ENCODE measurements at places on chromosomes 11 and 22.

GRCh38 chr11:60077981-60078380, 10.5 kb upstream of the MS4A2 start:
- no peak for DNase-seq

DNA sequence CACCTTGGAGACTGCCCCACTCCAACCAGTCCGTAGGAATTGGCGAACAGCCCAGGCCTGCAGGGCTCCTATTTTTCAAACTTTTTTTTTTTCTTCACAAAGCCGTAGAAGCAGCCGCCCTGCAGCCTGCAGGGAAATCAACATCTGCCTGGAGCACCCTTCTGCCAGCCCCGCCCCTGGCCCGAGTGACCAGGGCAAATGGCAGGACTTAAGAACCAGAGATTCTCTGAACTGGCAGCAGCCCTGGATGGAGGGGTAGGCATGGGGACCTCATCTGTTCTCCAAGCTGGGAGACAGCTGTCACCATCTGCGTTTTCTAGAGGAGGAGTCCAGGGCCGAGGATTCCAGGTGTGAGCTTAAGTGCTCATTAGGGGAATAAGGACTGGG, 5.6 kb downstream of the SCN2B start:
- DNase-seq = no peak

DNA sequence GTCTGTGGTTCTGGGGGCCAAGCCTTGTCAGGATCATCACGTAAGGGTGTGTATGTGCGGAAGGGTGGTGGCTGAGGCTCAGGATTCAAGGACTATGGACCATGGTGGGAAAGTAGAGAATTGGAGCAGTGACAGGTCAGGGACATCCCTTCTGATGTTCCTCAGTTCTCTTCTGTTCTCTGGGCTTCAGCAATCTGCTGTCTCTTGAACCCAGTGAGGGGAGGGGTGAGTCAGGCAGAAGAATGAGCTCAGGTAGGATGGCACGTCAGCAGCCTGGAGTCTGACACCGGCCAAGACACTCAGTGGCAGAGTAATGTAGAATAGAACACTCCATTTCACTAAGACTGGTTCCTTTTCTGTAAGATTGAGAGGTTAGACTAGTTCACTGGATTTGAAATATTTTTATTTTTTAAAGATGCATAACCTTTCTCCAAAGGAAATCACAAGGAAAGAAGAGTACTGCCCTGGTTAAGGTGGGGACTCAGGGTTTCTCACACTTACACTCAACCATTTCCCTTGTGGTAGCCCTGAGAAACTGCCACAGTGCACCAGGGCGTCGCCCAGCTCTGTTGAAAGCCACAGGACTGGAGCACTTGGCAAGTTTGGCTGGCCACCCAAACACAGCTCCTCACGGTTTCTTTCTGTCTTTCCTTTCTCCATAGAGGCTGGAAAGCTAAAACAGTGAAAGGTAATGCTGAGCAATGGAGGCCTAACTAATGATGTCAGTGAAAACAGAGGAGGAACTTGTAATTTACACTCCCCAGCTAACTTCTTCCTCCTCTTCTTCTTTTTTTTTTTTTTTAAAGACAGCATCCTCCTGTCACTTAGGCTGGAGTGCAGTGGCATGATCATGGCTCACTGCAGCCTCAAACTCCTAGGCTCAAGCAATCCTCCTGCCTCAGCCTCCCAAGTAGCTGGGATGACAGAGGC, 23.1 kb upstream of the MICAL2 start:
- DNase-seq = peak; percentile 24

DNA sequence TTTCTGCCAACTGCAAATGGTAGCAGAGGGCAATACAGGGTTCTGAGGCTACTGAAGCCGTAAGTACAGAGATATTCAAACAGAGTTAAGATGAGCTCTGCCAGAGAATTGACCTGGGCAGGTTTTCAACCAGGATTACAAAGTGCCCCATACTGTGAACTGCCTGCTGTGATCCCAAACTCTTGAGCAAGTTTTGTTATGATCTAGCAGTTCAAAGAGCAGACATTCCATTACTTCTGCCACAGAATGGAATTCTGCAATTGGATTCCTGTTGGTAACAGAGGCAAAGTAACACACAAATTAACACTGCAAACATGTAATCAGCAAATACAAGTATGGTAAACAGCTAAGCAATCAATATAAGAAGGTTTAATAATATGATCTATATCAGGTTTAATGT, 31.2 kb downstream of the ALG9 start:
- DNase-seq = no peak

GRCh38 chr11:43837879-43838278, 42.8 kb upstream of the ALKBH3 start:
- no peak for DNase-seq

DNA sequence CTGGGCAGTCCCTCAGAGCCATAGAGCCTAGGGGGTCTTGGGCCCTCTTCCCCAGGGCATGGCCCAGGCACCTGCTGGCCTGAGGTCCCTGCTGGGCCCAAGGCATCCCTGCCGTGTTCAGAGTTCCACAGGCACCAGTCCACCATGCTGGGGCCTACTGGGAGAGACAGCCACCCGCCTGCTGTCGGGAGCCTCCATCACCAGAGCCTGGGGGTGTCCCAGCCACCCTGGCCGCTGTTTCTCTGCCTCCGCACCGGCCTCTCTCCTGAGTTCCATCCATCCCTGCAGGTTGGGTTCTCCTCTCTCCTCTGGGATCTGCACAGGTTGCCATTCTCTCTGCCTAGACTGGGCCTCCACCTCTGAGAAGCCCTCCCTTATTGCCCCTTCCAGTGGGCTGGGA, 68.6 kb downstream of the KCNQ1 start:
- DNase-seq = no peak

- DNase-seq = no peak
These were observed 6.5 kb downstream of the ASPHD2 start for GRCh38 chr22:26435327-26436093.

DNA sequence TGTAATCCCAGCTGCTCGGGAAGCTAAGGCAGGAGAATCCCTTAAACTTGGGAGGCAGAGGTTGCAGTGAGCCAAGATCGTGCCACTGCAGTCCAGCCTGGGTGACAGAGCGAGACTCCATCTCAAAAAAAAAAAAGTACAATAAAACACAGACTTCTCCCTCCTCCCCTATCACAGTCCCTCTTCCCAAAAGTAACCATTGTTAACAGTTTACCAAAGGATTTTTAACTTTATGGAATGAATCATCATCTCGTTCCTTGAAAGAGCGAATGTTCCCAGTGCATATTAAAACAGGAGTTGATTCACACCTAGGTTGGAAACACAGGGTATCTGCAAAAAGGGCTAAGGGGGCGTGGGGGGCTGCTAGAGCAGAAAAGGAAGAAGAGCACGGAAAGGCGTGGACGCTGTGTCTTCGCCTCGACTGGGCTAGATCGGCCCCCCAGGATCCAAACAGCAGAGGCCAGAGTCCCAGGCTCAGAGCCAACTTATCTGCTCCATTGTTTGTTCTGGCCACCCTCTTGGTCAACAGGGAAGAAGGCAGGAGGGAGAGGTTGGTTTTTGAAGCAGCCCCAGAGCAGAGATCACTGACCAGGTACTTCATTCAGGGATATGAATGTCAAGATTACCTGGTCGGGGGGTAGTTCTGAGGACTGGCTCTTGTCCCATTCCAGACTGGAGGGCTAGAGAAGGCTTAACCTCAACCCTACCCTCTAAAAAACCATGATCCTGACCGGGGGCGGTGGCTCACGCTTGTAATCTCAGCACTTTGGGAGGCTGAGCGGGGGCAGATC, 2.1 kb upstream of the AHNAK start:
- no peak for DNase-seq

DNA sequence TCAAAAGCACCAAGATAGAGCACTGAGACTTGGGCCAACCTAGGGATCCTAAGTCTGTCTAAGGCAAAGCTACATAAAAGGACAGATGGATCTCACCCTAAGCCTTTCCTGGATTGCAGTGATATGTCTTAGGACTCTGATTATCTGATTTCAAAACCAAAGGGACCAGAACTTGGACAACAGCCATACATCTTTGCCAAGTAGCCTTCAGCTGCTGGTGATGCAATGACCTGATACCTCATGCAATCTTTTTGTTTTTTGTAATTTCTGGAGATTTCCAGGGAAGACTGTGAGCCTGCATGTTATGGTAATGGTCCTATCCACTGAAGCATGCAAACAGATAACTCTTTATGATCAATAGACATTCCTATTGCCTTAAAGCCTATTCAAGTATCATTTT, 230.4 kb upstream of the MTNR1B start:
- peak; percentile 10 for DNase-seq

DNA sequence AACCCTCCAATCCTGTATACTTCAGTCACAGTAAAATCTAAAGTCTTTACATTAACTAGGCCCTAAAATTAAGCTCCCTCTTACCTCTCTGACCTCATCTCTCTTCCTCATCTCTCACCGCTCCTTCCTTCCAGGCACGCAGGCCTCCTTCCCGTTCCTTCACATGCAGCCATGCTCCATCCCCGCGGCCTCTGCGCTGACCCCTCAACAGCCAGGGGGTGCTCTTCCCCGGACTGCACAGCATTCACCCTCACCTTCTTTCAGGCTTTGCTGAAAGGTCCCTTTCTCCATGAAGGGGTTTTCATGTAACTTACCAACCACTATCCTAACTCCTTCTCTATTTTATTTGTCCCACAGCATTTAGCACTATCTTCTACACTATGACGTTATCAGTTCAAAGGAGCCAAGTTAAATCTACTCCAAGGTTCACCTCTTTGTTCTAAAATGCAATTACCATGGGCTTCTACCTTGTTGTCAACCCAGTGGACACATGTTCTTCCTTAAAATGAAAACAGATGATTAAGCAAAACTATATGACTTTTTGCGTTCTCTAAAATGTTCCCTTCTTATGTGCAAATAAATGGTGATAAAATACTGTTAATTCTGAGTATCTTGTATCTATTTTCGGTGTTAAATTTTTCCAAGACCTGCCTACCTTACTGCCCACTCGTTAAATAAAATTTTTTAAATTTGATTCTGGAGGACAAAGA, 57.8 kb upstream of the APOA1 start:
- peak; percentile 35 for DNase-seq

DNA sequence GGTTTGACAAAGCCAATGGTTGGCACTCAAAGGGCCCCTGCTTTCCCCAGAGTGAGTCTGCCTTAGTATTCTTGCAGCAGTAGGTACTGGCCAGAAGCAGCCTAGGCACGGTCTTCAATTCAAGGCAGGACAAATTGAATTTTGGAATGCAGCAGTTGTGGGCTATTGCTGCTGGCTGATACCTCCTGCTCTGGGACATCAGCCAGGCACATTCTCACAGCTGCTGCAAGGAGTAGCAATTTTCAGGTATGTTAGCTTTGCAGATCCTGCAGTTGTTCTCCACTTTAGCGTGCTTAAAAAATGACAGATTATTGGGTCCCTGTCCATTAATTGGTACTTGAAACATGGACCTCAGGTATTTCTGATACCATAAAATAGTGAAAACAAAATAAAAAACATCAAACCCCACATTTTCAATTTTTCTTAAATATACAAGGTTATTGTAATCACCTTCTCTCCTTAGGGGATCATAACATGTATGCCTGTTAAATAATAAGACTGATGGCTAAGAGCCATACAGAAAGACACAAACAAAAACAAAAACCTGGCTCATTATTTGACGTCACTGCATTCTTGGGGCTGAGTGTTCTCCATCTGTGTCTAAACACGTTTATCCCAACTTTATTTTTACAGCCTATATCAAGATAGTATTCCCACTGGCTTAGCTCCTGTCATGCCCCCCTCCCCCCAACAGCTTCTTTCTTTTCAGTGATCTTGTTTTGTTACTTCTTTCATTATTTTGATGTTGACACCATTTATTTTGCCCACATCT, 85.1 kb upstream of the CARD18 start:
- no peak for DNase-seq

DNA sequence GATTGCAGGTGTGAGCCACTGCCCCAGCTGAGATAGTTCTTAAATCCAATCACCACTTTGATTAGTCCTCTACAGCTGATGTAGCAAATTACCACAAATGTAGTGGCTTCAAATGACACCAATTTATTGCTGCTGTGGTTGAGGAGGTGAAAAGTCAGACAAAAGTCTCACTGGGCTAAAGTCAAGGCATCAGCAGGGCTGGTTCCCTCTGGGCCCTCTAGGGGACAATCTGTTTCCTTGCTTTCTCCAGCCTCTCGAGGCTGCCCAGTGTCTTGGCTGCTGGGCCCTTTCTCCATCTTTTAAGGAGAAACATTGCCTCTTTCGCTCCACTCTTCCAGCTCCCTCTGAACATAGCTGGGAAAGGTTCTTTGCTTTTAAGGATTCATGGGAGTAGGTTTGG, 50.5 kb upstream of the SHANK2 start:
- no peak for DNase-seq

GRCh38 chr11:58921778-58922390, 17.4 kb upstream of the GLYATL1 start:
- DNase-seq = no peak

DNA sequence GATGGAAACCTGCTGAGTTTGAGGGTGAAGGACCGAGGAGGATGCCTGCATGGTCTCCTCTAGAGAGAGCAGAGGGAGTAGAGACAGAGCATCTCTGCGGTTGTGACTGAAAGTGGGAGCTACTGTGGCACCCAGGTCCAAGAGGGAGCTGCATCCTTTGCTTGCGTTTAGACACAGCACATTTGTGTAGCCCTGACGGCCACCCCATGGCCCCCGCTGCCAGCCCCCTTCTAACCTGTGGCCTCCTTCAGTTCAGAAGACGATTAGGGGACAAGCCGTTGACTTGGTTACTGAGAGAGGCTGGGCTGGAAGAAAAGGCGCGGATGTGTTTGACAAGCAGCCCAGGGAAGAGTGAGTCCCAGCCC, 690.9 kb downstream of the BRD1 start:
- DNase-seq = no peak

- DNase-seq = no peak
These were observed 3.3 kb upstream of the TRIM29 start for GRCh38 chr11:120141113-120141767.

DNA sequence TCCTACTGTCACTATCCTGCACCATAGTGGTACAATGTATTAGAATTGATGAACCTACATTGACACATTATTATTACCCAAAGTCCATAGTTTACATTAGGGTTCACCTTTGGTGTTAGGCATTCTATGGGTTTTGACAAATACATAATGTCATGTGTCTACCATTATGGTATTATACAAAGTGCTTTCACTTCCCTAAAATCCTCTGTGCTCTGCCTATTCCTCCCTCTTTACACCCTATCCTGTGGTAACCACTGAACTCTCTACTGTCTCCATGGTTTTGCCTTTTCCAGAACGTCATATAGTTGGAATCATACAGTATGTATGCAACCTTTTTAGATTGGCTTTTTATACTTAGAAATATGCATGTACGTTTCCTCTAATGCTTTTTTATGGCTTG, 51.5 kb downstream of the CCDC15 start:
- no peak for DNase-seq

GRCh38 chr22:50046481-50047245, 11.4 kb downstream of the TTLL8 start:
- no peak for DNase-seq

- DNase-seq = no peak
These were observed 556.6 kb downstream of the MIAT start for GRCh38 chr22:27213766-27214581.

- no peak for DNase-seq
These were observed 41.9 kb downstream of the MYEOV start for GRCh38 chr11:69335781-69336405.

Data from WERI-Rb-1 (cell line).